ENCODE measurements at places on chromosomes 12 and 14. TPM values are rescaled to one million over a fixed set of nuclear protein-coding genes. Genes with fewer than 3 reads are reported as not detected.

Gene PLEKHD1
- 0.40 TPM for total RNA-seq

Gene APOF
- total RNA-seq: not detected

- no peaks in the 10 kb centered on the region for H3K27me3 ChIP-seq
- no peaks in the 10 kb centered on the region for H3K36me3 ChIP-seq
- DNase-seq: no peak
- H3K4me1 ChIP-seq: no peaks in the 10 kb centered on the region
These were observed 30.9 kb downstream of the ERGIC2 start for GRCh38 chr12:29350080-29350479.

GRCh38 chr14:20435582-20436362 is at the start of gene KLHL33:
KLHL33 (minus strand) TSS chr14:20436166; CDS start chr14:20435811, 355 bp downstream.
- H3K27ac ChIP-seq: peak within 1 kb of the TSS; percentile 56
- H3K36me3 ChIP-seq: no peaks in the 10 kb centered on the region
- DNase-seq: no peak
- H3K27me3 ChIP-seq: no peaks in the 10 kb centered on the region

DNA sequence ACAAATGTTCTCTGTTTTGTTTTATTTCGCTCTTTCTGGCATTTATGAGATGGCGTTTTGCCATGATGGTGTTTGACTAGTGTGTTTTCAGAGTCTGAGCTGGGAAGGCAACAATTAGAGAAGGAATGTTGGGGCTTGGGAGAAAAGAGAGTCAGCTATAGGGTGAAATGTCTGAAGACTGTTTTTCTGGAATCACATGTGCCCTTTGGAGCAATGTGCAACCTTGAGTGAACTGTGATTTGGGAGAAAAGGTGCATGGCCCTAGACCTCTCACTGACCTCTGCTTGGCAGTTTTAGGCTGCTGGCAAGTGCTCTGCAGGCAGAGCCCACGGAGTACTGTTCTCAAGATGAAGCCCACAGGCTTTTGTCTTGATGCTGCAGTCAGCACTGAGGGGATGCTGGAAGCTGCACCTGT is 379.9 kb upstream of the PDE3A start:
- DNase-seq: no peak
- peaks cover 6% of the 10 kb centered on the region for H3K4me1 ChIP-seq
- H3K27me3 ChIP-seq: no peaks in the 10 kb centered on the region
- H3K27ac ChIP-seq: peak overlapping the region; percentile 73

GRCh38 chr12:42008996-42009395 is 135.7 kb downstream of the GXYLT1 start:
- no peaks in the 10 kb centered on the region for H3K36me3 ChIP-seq
- H3K4me3 ChIP-seq: no peak overlapping the region
- no peaks in the 10 kb centered on the region for H3K27me3 ChIP-seq
- H3K27ac ChIP-seq: no peak overlapping the region
- DNase-seq: no peak
- no peaks in the 10 kb centered on the region for H3K4me1 ChIP-seq

GRCh38 chr12:111773801-111774551 is 7.2 kb downstream of the ALDH2 start:
- no peaks in the 10 kb centered on the region for H3K27me3 ChIP-seq
- no peak overlapping the region for H3K4me3 ChIP-seq
- H3K36me3 ChIP-seq: no peaks in the 10 kb centered on the region
- peak; percentile 74 for DNase-seq
- H3K27ac ChIP-seq: peak overlapping the region; percentile 91
- peaks cover 45% of the 10 kb centered on the region for H3K4me1 ChIP-seq

- no peaks in the 10 kb centered on the region for H3K4me1 ChIP-seq
- H3K27ac ChIP-seq: no peak overlapping the region
These were observed 76.0 kb downstream of the KCNK13 start for GRCh38 chr14:90137807-90138206.

DNA sequence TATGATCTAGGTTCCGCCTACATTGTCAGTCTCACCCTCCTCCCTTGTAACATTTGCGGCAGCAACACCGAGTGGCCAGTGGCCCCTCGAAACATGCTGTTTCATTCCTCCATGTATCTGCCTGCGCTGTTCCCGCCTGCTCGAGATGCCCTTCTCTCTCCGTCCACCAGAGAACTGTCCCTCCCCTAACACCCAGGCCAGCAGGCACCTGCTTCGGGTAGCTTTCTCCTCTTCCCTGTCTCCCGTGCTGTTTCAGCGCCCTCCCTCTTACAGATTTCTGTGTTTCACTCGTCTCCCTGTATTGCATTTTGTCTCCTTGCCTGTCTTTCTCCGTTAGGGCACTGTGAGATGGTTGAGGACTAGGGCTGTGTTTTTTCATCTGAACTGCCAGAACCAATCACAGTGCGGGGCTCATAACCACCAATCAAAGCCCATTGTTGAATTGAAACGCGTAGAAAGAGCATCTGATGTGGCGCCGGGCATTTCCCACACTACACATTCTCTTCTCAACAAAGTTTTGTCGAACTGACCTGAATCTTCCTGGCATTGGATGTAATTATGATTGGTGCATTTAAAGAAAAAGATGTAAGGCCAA is 40.9 kb upstream of the ELK3 start:
- H3K27me3 ChIP-seq: no peaks in the 10 kb centered on the region
- no peak overlapping the region for H3K4me3 ChIP-seq
- no peak for DNase-seq
- no peak overlapping the region for H3K27ac ChIP-seq

- no peak for DNase-seq
- peak overlapping the region; percentile 92 for H3K27ac ChIP-seq
- H3K36me3 ChIP-seq: no peaks in the 10 kb centered on the region
- no peaks in the 10 kb centered on the region for H3K27me3 ChIP-seq
These were observed 1.2 kb downstream of the FUT8 start for GRCh38 chr14:65413739-65414045.

Gene BICDL1
- total RNA-seq: 10.5 TPM

Gene ERBB3
- 22.6 TPM for total RNA-seq

Gene KRT83
- total RNA-seq: 0.40 TPM

Gene ESPL1
- 0.13 TPM for total RNA-seq

GRCh38 chr12:49369411-49370145 is 2.3 kb downstream of the SPATS2 start:
- H3K27me3 ChIP-seq: no peaks in the 10 kb centered on the region
- peak overlapping the region; percentile 35 for H3K27ac ChIP-seq
- peak; percentile 38 for DNase-seq
- H3K36me3 ChIP-seq: no peaks in the 10 kb centered on the region
- H3K4me3 ChIP-seq: no peak overlapping the region

DNA sequence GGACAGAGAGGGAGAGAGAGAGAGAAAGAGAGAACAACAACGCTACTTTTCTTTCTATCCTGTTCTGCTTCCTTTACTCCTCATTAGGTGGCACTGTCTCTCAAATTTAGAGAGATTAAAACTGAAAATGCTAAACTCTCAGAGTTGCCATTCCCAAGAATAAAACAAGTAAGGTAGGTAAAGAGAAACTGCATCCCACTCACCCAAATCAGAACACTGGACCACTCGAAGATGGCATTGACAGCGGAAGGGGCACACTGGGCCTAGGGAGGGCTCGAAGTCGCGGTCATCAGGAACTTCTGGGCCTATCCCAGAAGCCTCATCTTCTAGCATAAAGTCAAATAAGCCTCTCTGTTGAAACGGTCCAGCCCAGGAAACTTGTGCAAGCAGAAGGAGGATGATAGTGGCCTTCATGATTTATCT is 4.5 kb downstream of the DCN start:
- no peak overlapping the region for H3K27ac ChIP-seq
- H3K4me1 ChIP-seq: no peaks in the 10 kb centered on the region
- H3K27me3 ChIP-seq: no peaks in the 10 kb centered on the region
- DNase-seq: peak; percentile 4
- H3K36me3 ChIP-seq: no peaks in the 10 kb centered on the region

DNA sequence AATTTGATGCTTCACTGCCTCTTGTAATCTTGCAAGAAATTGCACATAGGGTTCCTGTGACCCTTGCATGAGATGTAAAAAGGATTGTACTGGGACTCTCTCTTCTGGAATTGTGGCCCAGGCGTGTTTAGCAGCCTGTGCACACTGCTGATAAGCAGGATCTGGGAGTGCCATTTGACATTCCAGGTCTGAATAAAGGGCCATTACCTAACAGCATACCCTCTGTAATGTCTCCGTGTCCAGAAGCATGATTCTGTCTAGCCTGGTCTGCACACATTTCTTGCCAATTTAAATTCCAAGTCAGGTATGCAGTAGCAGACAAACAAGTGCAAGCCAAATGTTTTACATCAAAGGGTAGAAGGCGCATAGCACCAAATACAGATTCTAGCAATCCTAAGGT is 18.1 kb upstream of the MAPKAPK5 start:
- H3K4me3 ChIP-seq: no peak overlapping the region
- H3K4me1 ChIP-seq: no peaks in the 10 kb centered on the region
- no peaks in the 10 kb centered on the region for H3K36me3 ChIP-seq
- DNase-seq: no peak
- no peaks in the 10 kb centered on the region for H3K27me3 ChIP-seq
- H3K27ac ChIP-seq: no peak overlapping the region

Gene CNTN1
- total RNA-seq: 2.0 TPM

DNA sequence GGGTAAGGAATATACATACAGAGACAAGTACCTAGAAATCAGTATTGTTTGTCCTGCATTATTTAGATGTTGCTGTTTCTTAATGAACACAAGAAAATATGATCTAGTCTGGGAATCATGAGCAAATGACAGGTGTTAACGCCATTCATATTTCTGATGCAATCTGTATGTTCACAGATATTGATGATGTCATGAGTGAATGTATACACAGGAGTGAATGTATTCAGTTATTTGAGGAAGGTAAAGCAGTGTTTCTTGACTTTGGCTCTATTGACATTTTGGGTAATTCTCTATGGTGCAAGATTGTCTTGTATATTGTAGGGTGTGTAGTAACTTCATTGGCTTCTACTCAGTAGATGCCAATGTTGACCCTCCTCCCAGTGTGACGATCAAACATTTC is 26.7 kb upstream of the RTL1 start:
- H3K4me3 ChIP-seq: no peak overlapping the region
- DNase-seq: no peak
- no peak overlapping the region for H3K27ac ChIP-seq

Gene CCDC177
- not detected for total RNA-seq

Gene PIWIL1
- 0.22 TPM for total RNA-seq

Gene CCDC38
- total RNA-seq: 0.67 TPM

GRCh38 chr12:125408718-125409117 is 343.5 kb downstream of the AACS start:
- no peaks in the 10 kb centered on the region for H3K27me3 ChIP-seq
- H3K27ac ChIP-seq: no peak overlapping the region
- H3K4me3 ChIP-seq: no peak overlapping the region
- DNase-seq: no peak

Measured in thyroid gland (tissue), 4 donors.